CD4-positive, alpha-beta T cell treated with Interleukin-2 at 100 ng/mL for 4 hours (primary cell): ENCODE measurements at places on chromosomes 16 and 17.

DNA sequence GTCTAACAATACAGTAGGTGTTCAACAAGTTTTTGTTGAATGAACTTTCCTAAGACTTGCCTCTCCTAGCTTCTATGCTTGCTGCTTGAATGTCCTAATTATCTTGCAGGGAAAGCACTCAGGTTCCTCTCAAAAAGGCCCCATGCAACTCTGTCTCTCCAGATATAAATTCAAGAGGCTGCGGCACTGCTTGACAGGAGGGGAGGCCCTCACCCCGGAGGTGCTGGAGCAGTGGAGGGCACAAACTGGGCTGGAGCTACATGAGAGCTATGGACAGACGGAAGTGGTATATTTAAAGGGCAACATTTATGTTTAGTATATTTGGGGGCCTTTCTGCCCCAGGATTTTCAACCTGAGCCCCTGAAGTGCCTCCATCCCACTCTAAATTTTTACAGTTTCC is 14.4 kb downstream of the THUMPD1 start:
- DNase-seq, result no peak

- DNase-seq, result peak; percentile 72
These were observed 898 bp downstream of the SNAI3 start for GRCh38 chr16:88685156-88686061.

GRCh38 chr16:9135797-9136196 is 44.4 kb downstream of the HAPSTR1 start:
- no peak for DNase-seq

GRCh38 chr16:68399456-68399855 is 48.9 kb downstream of the SMPD3 start:
- DNase-seq, result no peak

DNA sequence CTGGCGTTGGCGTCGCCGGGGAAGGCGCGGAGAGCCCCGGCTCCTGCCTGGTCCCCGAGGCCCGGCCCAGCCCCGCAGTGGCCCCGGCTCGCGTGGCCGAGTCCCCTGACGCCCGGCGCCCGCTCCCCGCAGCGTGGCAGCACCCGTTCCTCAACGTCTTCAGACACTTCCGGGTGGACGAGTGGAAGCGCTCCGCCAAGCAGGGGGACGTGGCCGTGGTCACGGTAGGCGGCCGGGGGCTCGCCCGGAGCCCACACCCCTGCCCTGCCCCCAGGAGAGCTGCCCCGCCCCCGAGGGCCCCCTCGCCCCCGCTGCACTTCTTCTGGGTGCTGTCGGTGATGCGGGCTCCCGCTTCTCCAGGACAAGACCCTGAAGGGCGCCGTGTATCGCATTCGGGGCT is 466 bp downstream of the WDR90 start:
- no peak for DNase-seq

- no peak for DNase-seq
These were observed 8.5 kb upstream of the PRSS22 start for GRCh38 chr16:2866431-2866830.

DNA sequence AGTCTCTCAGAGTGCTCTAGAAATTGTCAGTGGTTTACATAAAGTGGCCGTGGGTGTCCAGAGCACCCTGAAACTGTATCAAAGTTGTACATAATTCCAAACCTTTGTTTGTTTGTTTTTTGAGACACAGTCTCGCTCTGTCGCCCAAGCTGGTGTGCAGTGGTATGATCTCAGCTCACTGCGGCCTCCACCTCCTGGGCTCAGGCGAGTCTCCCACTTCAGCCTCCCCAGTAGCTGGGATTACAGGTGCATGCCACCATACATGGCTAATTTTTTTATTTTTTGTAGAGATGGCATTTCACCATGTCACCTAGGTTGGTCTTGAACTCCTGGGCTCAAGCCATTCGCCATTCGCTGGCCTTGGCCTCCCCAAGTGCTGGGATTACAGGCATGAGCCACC is 24.3 kb upstream of the ADGRG1 start:
- DNase-seq, result no peak

DNA sequence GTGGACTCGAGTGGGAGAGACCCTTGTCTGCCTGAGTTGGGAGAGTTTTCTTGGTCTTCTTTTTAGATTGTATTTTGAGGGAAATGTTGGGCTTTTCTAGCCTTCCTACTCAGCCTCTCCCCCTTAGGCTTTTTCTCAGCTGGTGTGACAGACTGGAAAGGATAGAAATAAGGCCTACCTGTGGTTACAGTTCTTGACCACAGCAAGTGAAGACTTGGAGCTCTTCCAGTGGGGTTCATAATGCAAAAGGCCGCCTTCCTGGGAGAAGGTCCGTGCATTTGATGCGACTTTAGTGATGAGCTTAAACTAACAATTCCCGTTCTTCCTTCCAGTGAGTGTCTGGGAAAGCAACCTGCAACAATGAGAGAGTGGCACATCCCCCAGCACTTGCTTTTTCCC is 56.8 kb downstream of the B9D1 start:
- DNase-seq, result no peak

DNA sequence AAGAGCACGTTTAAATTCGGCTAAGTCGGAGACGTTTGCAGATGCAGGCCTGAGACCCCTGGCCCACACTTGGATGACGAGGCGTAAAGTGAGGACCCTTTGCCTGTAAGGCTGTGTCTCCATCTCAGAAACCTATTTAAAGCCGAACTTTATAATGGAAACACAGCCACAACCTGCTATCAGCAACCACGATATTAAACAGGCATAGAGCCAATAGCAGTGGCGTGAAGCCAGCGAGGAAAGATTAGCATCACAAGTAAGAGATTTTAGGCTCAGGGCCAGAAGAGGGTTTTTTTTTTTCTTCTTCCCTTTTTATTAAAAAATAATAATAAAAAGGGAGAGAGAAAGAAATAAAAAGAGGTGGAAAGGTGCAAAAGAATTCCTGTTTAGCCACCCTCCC is 111.3 kb upstream of the NOL11 start:
- no peak for DNase-seq

DNA sequence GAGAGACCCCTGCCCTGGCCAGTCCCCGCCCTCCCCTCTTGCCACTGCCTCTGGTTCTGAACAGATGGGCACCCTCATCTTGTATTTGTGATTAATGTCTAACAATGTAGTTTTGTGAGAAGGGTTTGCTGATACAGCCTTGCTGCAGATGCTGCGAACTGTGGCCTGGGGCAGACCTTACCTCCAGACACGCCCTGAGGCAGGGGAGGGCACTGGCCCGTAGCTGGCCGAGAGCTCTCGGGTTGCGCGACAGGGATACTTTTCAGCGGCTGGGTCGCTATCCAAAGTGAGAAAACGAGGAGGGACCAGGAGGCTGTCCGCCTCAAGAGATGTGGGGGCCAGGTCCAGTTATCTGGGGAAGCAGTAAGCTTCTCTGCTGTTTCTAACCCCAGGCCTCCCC is 21.9 kb downstream of the STH start:
- DNase-seq, result no peak
